ENCODE measurements at places on chromosomes 13 and 19.

DNA sequence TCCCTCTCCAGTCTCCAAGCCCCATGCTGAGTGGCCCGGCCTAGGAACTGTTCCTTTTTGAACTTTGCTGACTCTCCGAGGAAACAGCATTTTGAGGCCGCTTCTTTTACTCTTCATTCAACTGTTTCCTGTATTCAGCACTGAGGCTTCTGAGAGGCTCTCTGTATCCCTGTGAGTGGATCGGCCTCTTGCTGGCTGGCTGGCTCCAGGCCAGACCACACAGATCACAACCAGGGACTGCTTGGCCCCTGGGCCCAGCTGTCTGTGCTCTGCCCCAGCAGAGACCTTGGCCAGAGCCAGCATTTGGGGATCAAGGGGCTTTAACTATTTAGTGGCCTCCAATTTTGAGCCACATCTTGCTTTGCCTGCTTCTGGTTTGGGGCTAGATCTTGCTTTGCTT lies 75.6 kb upstream of the KL start:
- no peak for DNase-seq

DNA sequence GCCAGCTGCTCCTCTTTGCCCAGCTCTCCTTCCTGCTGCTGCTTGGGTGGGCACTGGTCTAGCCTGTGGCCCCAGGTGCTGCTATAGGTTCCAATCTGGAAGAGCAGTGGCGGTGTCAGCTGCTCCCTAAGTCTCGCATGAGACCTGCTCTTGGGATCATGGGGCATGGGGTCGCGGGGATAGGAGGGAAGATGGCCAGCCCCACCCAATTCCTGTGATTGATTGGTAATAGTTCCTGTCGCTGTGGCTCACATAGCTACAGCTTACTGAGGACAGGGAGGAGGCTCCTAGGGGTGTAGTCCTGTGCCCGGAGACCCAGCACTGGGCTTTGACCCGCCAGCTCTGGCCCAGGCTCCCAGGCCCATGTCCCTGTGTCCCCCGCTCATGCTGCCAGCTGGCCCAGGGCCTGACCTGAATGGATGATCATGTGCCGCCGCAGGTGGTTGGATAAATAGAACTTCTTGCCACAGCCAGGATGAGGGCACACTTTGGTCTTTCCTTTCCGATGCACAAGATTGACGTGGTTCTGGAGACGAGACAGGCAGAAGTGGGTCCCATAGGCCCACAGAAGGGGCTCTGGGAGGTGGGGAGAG lies 4.5 kb upstream of the ELAVL3 start:
- no peak for DNase-seq

DNA sequence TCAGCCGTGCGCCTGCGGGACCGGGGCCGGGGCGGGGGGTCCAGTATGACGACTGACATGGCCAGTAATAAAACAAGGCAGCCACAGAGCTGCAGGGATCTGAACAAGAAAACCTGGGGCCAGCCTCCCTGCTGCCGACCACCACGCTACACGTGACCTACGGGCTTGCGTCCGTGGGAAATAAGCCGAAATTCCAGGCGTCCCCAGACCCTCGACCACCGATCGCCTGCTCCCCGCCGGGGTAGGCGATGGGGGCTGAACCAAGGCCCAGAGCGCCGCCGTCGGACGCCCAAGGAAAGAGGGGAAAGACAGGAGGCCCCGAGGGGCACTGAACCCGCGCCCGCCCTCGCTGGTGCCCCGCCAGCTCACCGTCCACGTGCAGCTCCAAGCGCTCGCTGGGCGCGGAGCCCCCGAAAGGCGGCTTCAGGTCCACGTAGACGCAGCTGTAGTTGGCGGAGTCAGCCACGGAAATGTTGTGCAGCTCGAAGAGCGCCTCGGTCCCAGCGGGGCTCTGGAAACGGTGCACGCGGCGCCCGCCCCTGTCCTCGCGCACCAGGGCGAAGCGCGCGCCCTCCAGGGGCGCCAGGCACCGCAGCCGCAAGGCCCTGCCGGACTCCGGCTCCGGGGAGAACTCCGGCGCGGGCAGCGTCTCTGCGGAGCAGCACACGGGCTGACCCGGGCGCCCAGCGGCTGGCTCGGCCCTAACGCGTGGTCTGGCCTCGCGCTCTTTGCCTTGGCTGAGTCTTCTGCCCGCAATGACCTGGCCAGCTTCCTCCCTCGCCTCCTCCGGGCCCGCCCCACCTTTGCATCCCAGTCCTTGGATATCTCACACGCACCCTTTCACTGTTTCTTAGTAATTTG lies 3.1 kb downstream of the A1BG start:
- no peak for DNase-seq

GRCh38 chr19:1503089-1503924 lies 9.5 kb downstream of the ADAMTSL5 start:
- DNase-seq, result no peak

- DNase-seq, result no peak
These were observed at the start of gene ARHGEF18 for GRCh38 chr19:7348587-7349230. TSS of gene ARHGEF18 (plus strand) at chr19:7348937. CDS start at chr19:7362891, 13,954 bp downstream.

GRCh38 chr13:37173214-37173613 lies 67.8 kb upstream of the CSNK1A1L start:
- no peak for DNase-seq

Measured in neuronal stem cell (in vitro differentiated cells).